Activated effector memory CD4-positive, alpha-beta T cell treated with anti-CD3 and anti-CD28 coated beads, Interleukin-2, amount 50 U/mL, for 16 hours (primary cell): ENCODE measurements at places on chromosomes 7 and 10.

- DNase-seq, result no peak
These were observed 3.5 kb downstream of the DENND11 start for GRCh38 chr7:141698247-141699015.

DNA sequence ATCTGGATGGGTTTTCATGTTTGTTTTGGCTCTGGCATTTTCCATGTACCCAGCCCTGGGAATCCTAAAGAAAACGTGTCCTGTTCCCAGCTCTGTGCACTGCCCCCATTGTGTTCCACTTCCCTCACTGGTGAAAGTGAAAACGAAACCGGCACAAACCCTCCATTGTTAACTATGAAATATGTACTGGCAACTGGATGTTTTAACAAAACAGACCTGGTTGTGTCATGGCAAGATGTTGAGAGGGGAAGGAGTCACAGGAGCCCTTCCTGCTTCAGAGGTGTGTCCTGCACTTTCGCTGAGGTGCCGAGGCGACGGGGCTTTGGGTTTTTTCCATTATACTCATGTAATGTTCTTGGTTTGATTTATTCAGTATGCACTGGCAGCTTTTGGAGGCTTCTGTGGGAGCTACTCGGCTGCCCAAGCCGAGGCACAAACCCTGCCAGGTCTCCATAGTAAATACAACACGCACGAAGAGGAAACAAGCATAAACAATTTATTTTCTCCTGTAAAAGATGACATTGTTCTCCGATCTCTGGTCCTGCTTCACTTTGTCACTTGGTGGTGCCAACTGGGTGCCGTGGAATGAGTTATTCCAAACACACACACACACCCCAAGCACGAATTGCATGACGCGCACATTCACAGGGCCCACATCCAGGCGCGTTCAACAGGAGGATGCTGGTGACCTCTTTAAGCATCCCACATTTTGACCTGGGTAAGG is 118.2 kb downstream of the CDK6 start:
- peak; percentile 76 for DNase-seq

GRCh38 chr7:25886387-25887240 is 265.4 kb upstream of the NFE2L3 start:
- DNase-seq, result no peak

DNA sequence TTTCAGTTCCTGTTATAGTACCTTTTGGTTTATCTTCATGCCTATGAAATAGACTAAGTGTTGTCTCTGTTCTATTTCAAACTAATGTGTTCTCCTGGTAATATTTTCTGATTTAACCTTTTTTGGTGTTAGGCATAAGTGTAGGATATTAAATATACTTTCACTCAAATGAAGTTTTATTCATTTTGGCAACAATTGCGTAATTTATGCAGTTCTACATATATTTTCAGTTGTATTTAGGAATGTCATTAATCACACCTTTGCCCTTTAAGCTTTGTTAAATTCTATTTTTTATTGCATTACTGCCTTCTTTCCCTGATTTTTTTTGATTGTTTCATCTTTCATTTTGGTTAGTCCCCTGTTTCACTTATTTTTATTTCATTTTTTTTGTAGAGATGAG is 47.3 kb downstream of the RSBN1L start:
- DNase-seq, result no peak

- DNase-seq, result no peak
These were observed 282.7 kb downstream of the HTR7 start for GRCh38 chr10:90575125-90575524.

DNA sequence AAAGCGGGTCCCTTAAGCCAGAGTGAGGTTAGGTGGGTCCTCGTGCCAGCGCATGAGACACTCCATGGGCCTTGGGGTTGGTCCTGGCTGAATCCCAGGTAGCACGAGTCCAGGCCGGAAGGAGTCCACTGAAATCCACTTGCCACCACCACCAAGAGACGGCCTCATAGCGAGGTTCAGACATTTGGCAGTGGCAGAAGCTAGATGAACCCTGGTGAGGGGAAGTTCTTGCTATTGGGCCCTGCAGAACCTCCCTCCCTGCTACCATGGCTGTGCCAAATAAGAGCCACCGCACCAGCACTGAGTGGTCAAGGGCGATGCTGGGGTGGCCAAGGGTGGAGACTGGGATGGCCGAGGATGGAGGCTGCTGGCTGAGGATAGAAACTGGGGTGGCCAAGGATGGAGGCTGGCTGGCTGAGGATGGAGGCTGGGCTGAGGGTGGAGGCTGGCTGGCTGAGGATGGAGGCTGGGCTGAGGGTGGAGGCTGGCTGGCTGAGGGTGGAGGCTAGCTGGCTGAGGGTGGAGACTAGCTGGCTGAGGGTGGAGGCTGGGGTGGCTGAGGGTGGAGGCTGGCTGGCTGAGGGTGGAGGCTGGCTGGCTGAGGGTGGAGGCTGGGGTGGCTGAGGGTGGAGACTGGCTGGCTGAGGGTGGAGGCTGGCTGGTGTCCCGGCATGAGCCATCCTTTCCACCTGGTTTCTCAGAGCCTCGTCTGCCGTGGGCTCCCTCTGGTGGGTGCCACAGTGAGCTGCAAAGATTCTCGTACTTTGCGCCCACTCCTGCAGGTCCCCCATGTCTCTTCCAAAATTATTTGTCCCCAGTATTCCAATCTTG is 88.2 kb downstream of the ELFN1 start:
- peak; percentile 66 for DNase-seq

- peak; percentile 69 for DNase-seq
These were observed 8.4 kb upstream of the PGAM2 start for GRCh38 chr7:44073664-44074348.

- no peak for DNase-seq
These were observed 140.1 kb upstream of the JCAD start for GRCh38 chr10:30199376-30200016.

DNA sequence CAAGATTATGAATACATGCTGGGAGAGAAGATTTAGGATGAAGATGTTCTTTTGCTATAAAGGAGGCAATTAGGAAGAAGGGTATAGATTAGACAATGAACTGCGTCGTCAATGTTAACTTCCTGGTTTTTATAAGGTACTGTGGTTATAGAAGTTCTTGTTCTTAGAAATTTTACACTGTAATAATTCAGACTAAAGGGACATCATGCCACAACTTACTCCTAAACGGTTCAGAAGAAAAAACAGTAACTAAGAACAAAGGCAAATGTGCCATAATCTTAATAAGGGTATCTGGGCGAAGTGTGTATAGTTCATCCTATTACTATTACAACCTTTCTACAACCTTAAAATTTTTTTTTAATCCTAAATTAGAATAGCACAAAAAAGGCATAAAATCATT is 31.3 kb upstream of the DDC start:
- no peak for DNase-seq

- no peak for DNase-seq
These were observed 1073.8 kb upstream of the SORCS1 start for GRCh38 chr10:108238261-108238660.

DNA sequence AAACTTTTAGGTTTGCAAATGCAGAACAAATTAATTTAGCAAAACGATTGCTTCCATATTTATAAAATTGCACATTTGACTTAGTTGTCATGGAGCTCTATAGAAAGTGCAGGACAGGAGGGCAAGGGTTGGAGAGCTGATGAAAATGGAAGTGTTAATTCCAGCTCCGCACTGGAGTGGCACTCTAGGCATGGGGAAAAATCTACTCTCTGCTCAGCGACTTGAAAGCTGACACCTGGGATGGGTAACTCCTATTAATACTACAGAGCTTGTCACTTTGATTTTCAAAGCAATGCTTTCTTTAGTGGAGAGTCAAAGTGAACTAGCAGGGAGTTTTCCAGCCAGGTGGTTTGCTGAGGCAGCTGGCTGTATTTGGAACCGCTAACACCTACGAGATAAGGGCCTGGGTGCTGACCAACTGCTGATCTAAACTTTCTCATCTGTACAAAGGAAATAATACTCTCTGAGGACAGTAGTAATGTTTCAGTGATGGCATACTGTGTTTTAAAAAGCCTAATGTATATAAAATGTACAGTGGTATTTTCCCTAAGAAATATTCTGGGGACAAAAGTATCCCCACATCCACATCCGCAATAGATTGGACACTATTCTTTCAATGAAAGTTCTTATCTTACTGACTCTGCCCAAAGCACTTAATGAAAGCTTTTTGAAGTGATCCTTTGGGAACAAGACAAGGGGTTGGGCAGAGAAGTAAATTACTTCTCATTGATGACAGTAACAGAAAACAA is 444.3 kb downstream of the GPAM start:
- DNase-seq, result no peak

DNA sequence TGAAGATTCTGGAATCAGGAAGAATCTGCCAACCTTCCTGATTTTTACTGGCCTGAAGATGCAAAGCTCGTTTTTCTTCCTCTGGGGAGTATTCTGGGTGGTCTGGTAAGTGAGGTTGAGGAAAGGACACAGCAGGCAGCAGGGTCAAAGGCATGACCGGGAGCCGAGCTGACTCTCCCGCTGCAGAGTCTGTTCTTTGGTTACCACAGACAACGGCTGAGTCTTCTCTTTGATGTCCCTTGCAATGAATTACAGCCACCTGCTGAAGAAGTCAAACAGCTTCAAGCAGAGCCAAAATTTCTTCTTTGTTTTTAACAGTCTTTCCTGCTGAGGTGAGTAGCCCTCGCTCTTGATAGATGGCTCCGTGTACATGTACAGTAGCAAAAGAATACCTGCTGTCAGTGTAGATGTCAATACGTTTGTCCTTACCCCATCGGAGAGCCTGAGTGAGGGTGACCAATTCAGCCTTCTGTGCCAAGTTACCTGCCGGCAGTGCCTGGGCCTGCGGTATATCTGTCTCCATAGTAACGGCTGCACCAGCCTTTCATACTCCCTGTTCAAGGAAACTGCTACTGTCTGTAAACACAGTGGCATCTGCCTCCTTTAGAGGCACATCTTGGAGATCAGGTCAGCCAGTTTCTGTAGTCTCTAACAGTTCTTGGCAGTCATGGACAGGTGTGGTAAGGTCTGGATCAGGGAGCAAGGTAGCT is 76.4 kb downstream of the PRR15 start:
- DNase-seq, result no peak

DNA sequence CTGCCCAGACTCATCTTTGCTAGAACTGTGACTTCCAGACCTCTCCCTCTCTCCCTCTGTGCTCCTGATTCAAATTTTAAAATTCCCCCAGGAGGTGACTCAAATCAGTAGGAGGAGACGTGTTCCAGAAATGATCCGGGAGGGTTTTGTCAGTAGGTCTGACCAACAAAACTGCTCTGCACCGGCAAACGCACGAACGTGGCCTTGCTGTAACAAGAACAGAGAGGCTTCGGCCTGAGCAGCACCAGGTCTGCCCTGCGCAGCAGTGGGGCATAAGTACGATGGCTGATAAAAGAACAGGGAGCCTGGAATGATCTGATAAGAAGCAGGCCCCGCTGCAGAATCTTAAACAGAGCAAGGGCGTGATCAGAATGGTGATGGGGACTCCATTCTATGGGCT is 152.7 kb upstream of the AUTS2 start:
- DNase-seq, result no peak

GRCh38 chr7:20980668-20981264 is 194.1 kb upstream of the SP8 start:
- no peak for DNase-seq

- DNase-seq, result no peak
These were observed 245.3 kb downstream of the EBF3 start for GRCh38 chr10:129718548-129719414.

DNA sequence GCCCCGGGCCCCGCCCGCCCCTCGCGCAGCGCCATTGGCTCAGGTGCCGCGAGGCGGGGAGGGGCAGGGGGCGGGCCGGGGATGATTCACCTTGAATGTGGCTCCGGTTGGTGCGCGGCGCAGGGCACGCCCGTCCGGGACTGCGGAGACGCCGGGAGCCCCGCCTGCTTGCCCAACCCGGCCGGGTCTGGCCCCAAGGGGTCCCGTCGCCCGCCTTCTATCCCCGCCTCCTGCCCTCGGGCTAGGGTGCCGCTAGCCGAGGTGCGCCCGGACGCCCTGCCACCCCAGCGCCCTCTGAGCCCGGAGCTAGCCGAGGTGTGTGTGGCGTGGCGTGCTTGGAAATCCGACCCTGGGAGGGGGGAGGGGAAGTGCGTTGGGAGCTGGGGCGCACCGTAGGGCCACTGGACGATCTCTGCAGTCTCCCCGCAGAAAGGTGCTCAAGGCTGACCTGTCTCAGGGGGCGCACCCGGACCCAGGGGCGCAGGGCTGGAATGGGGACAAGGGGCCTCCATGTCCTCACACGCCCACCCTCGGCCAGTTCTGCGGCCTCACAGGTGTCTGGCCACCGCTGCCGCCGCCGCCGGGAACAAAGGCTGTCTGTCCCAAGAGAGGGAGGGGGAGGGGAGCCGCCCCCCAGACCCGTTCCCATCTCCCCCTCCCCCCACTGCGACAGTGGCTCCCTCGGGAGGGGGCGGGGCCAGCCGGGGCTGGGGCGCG is 168.9 kb downstream of the NRF1 start:
- peak; percentile 90 for DNase-seq

DNA sequence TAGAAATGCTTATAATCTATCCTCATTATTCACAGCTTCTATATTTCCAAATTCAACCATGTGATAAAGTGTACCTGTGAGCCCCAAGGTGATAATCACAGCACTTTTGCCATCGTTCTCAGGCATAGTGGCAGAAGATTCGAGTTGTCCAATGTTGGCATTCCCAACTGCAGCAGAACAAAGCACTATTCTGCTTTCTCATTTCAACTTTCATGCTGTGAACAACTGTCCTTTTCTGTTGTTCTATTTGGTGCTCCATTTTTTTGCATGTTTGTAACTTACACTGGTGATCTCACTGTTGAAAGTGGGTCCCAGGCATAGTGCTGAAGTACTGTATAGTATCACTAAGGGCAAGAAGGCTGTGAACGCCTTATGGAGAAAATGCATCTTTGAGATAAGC is 438.2 kb downstream of the PAXIP1 start:
- DNase-seq, result no peak

DNA sequence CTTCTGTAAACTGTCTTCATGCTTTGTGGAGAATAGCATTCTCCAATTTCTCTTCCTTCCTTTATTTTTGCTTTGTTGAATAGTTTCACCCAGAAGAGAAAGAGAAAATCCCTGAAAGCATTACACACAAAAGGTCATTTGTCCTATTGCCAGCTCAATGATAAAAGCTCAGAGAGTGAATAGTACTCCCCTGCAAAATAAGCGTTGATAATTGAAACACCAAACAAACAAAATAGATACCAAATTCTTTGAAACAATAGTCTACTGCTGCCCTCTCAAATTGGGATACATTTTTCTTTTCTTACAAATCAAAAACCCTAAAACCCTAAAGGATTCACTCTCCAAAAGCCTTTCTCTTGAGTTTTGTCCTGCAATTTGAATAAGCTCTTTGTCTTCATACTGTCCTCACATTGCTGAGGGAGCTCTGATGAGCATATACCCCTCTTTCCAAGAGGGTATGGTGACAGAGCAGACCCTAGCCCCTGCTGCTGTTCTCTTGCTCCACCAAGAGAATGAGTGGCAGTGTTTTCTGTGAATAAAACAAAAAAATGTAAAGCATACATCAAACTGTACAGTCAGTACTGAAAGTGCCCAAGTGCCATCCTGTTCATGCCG is 134.4 kb downstream of the CSTF2T start:
- DNase-seq, result no peak

GRCh38 chr10:52563360-52563759 is 209.2 kb downstream of the MBL2 start:
- DNase-seq, result no peak

- no peak for DNase-seq
These were observed 7.8 kb upstream of the GLI3 start for GRCh38 chr7:42244828-42245227.
